Stimulated activated CD4-positive, alpha-beta T cell treated with anti-CD3 and anti-CD28 coated beads, Interleukin-1b, Interleukin-23, amount 100 ng/mL, for 24 hours (primary cell): ENCODE measurements at places on chromosomes 2 and 18.

DNA sequence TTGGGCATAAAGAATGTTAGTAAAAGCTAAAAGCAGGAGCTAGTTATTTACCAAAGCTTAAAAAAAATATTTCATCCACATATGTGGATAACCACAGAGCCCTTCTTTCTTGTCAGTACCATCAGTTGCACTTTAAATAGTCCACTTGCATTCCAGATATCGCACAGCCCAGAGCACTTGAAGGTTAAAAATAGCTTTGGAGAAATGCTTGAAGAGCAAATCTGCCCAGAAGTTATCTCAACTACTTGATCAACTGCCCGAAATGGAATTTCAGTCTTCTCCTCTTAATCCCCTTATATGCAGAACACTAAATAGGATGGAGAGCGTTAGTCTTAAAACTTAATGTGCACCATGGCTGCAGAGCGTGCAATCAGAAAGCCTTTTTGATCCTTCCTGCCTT is 148.3 kb downstream of the PLEKHA3 start:
- DNase-seq = no peak

DNA sequence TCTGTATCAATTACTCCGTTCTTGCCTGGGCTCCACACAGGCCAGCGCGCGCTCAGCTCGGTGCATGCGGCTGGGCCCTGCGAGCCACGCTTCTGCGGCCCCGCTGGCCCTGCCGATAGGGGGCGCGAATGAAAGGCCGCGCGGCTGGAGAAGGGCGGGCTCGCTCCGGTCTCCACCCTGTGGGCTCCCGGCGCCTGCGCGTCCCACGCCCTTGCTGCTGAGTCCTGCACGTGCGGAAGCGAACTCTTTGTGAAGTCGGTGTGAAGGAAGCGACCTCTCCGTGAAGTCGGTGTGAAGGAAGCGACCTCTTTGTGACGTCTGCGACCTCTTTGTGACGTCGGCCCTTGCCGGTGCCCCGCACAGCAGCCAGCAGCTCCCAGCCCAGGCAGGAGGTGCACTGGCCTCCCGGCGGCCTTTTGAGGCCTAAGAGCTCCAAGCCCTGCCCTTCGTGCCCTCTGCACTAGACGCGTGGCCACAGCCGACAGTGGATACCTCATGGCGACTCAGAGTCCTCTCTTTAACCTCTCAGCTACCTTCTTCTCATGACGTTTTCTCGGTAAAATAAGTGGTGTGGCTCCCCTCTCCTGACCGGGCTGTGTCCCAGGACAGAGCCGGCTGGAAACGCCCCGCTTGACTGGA is 391.9 kb upstream of the RAB6C start:
- DNase-seq = no peak

GRCh38 chr2:193482557-193482956 is 1287.8 kb upstream of the TMEFF2 start:
- DNase-seq = no peak

GRCh38 chr2:83661711-83662110 is 797.4 kb downstream of the SUCLG1 start:
- no peak for DNase-seq

DNA sequence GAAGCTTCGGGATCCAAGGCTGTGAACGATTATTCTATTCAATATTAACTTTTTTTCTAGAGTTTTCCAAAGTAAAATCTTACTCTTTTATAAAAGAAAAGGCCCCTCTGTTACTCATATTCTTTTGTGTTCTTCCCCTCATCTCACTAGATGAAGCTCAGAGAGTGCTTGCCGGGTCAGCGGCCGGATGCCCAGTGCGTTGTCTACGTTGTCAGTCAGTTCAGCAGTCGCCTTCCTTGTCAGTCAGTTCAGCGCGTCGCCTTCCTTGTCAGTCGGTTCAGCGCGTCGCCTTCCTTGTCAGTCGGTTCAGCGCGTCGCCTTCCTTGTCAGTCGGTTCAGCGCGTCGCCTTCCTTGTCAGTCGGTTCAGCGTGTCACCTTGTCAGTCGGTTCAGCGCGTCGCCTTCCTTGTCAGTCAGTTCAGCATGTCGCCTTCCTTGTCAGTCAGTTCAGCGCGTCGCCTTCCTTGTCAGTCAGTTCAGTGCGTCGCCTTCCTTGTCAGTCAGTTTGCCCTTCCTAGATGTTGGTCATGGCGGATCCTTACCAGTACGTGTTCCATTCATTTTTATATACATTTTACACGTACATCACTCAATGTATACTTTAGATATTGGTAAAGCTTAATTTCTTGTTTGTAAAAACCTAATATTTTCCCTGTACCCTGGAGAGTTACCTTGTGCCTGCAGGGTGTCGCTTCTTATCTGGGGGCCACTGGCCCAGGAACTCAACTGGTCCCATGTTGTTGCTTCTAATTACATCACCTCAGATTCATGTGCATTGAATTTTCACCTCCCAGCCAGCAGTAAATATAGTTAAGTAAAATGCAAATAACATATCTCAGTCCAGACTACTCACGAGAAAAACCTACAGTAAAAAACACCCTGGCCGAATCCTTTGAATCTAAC is 206.9 kb downstream of the ASB1 start:
- no peak for DNase-seq

GRCh38 chr18:11995445-11996189 is 14.3 kb downstream of the IMPA2 start:
- DNase-seq = no peak

DNA sequence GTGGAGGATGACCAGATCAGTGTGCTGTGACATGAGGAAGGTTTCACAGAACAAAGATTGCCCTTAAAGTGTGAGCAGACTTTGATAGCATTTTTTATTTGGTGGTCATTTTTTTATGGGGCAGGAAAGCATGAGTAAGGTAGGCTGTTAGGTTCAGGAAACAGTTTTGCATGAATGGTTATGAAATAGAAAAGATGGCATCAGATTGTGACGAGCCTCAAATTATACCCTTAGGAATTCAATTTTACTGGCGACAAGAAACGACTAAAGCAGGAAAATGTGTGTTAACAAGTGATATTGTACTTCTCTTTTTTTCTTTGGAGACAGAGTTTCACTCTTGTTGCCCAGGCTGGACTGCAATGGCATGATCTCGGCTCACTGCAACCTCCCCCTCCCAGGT is 44.7 kb downstream of the PIK3C3 start:
- no peak for DNase-seq

DNA sequence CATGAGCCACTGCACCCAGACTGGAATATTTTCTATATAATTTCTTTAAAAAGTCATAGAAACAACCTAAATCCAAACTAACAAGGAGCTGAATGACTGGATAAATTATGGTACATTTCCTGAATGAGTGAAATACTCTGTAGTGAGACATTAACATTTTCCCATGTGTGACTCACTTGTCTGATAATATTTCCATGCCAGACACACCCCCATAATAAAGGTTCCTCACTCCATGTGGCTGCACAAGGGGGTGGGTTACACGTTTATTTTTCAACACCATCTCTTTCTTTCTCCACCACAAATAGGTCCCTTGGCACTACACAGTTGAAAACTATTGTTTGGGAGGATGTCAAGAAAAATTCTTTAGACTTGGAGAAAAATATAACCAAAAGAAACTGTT is 266.3 kb upstream of the LYPD1 start:
- no peak for DNase-seq

DNA sequence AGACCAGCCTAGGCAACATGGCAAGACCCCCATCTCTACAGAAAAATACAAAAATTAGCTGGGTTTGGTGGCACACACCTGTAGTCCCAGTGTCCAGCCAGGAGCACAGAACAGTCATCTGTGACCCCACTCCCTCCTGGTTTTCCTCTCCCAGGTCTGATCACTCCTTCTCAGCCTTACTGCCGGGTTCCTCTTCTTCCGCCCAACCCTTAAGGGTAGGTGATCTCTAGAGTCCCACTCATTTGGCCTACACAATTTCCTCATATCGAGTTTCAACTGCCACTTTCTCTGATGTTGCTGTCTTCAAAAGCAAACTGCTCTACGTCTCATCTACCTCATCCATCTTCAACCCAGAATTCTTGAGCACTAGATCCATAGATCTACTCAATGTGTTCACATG is 13.4 kb upstream of the MAT2A start:
- DNase-seq = no peak

DNA sequence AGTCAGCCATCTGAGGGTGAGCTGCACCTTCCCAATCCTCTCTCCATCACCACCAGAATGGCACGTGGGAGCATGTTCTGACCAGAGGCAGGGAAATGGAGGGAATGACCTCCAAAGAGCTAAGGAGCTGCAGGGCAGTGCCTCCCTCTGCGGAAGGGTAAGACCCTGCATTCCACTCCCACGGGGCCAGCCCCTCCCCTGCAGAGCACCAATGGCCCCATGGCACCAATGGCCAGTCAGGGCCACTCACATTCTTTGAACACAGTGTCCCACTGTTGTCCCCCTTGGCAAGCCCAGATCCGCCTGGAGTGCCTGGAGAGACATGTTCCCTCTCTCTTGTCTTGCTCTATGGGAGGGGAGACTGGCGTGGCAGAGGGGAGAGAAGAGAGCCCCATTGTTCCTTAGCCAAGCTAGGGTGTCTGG is 164.4 kb downstream of the TNS1 start:
- no peak for DNase-seq

- DNase-seq = no peak
Measured at GRCh38 chr2:3489764-3490115, 29.6 kb downstream of the ADI1 start.

- DNase-seq = no peak
Measured at GRCh38 chr2:144215701-144216675, 303.9 kb downstream of the ZEB2 start.

- DNase-seq = no peak
Measured at GRCh38 chr2:166134252-166135151, 6.7 kb upstream of the SCN1A start.

DNA sequence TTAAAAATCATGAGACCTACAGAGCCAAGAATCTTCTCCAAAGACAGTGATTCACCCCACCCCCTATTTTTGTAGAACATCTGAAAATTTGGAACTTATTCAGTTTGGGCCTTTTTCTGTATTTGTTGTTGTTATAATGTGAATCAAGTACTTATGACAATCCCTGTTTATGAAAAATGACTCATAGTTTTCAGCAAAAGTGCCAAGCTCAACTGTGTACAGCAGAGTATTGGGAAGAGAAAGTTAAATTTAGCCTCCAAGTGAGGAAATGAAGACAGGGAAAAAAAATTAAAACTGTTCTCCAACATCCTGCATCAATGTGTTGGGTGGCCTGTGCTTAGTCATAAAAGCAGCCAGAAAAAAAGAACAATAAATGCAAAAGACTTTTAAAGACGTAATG is 46.2 kb downstream of the LRATD1 start:
- no peak for DNase-seq

DNA sequence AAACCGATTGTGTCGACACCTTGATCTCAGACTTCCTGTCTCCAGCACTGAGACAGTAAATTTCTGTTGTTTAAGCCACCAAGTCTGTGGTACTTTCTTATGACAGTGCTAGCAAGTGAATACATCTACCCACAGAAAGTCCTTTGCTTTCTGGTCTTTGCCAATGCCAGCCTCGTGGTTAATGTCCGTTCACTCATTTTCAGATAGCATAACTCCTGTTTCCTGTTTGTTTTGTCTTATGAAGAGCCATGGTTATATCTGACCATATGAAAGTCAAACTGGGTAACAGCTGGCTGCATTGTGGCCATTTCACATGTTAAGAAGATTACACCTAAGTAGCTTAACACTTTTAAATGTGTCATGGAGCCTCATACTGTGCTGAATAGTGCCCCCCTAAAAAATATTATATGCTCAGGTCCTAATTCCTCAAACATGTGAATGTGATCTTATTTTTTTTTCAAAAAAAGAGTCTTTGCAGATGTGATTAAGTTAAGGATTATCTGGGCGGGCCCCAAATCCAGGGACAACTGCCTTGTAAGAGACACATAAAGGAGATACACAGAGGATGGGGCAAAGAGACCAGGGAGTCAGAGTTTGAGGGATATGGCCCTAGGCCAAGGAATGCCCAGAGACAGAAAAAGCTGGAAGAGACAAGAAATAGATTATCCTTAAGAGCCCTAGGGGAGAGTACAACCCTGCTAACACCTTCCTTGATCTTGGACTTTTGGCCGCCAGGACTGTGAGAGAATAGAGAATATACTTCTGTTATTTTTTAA is 118.0 kb downstream of the KCNE4 start:
- no peak for DNase-seq

GRCh38 chr2:1683297-1683696 is 61.0 kb downstream of the PXDN start:
- DNase-seq = no peak

DNA sequence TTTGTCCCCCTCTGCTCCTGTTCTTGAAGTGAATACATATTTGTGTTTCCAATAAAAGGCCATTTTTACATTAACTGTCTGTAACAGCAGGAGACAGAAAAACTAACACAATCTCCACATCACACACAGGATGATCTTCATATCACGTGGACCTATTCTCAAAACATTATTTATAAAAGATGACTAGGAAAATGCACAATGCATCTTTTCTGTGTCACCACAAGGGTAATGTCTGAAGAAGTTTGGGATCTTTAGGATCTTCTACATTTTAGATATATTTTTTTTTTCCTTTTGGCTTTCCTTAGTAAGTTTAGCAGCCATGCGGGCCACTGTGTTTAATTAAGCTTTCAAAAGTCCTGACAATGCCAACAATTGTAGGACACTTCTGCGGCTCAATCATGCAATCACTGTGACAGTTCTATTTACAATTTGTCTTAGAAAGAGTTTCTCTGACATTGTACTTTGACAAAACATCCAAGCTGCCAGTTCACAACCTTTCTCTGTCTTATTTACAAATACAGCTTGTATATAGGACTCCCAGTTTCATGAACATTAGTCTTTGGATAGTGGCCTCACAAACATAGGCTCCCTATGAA is 12.3 kb downstream of the BCL11A start:
- DNase-seq = no peak

GRCh38 chr18:47797126-47797525 is 133.3 kb downstream of the SMAD2 start:
- DNase-seq = no peak

DNA sequence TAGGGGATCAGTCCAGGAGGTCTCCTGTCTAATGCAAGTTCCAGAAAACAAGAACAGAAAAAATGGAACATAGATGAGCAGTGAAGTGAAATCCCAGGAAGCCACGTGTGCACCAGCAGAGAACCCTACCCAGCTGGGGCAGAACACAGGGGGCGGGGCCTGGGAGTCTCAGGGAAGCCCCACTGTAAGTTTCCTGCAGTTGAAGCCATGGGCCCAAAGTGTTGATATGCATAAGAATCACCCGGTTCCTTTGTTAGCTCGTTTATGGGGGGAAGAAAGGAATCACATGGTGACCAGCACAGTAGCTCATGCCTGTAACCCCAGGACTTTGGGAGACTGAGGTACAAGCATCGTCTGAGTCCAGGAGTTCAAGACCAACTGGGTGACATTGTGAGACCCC is 131.3 kb downstream of the INO80D start:
- DNase-seq = no peak

- DNase-seq = no peak
Measured at GRCh38 chr2:235287375-235287733, 206.5 kb upstream of the AGAP1 start.
